ENCODE measurements at places on chromosomes 3 and 15. TPM values are rescaled to one million over a fixed set of nuclear protein-coding genes. Genes with fewer than 3 reads are reported as not detected.
A peak's percentile ranks its signal among the peaks of the same experiment; 100 is the strongest.

- no peaks in the 10 kb centered on the region for H3K36me3 ChIP-seq
- H3K4me1 ChIP-seq: no peaks in the 10 kb centered on the region
- DNase-seq: no peak
- H3K4me3 ChIP-seq: no peak overlapping the region
- H3K27me3 ChIP-seq: no peaks in the 10 kb centered on the region
- no peak overlapping the region for H3K27ac ChIP-seq
Observed at GRCh38 chr3:140085001-140085400, 150.0 kb downstream of the CLSTN2 start.

DNA sequence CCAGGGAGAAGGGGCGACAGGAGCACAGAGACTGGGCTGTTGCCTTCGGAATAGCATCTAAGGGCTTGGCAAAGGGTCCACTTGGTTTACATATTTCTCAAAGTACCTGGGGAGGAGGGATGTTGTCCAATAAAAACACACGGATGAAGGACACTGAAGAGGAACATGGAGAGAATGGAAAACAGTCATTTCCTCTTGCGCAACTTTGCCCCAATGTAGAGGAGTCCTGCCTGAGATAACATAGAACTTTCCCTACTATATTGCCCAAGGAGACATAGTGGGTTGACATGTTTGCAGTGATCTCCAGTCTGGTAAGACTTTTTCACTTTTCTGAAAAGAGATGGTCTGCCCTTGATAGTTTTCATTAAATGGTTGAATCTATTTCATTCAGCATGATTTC lies 468.8 kb upstream of the SUCLG2 start:
- DNase-seq: no peak
- H3K4me3 ChIP-seq: no peak overlapping the region
- no peak overlapping the region for H3K27ac ChIP-seq
- no peaks in the 10 kb centered on the region for H3K36me3 ChIP-seq
- no peaks in the 10 kb centered on the region for H3K4me1 ChIP-seq
- no peaks in the 10 kb centered on the region for H3K27me3 ChIP-seq

The GNAT1 gene
- polyA plus RNA-seq: not detected

DNA sequence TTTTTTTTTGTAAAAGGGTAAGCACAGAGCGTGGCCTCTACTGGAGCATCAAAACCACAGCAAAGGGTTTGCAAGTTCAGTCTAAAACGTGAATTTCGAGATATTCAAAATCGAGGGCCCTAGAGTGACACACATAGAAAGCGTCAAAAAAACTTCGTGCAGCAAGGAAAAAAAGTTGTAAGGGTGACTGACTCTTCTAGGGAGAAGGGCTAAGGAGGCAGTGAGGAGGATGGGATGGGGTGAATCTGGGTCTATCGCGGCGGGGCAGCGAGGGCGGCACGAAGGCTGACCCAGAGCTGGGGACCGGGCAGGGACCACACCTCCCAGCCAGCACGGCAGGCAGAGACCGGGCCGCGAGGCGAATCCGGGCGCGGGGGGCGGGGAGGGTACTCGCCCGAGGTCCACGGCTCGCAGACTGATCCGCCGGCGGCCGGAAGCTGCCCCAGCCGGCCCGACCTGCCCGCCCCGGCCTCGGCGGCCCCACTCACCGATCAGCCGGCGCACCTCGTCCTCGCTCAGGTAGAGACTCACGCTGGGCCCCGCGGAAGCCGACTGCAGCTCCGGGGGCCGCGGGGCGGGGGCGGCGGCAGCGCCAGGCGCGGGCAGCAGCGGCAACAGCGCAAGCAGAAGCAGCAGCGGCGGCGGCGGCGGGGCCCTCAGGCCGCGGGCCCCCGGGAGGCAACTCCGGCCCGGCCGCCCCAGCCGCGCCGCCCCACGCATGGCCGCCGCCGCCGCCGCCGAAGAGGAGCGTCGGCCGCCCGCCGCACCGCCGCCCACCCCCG lies 533 bp downstream of the RYK start:
- peak; percentile 78 for DNase-seq
- H3K36me3 ChIP-seq: no peaks in the 10 kb centered on the region
- peak overlapping the region; percentile 72 for H3K27ac ChIP-seq
- peaks cover 20% of the 10 kb centered on the region for H3K4me1 ChIP-seq

DNA sequence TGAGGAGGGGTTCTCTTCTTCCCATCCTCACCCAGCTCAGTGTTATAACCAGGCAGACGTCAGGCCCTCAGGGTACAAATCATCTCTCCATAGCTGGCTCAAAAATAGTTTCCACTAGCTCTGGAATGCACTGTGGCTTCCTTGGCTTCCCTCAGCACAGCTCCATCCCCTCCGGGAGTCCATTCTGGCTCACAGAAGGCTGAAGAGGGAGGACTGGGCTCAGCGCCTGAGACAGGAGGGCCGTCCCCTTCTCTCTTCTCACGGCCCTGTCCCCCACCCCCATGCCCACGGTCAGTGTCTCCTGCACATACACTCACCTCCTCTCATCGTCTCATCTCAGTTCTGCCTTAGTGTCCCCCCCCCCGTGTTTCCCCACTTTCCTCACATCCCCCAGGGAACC lies 50.1 kb downstream of the UMPS start:
- H3K4me3 ChIP-seq: peak overlapping the region; percentile 15
- peak overlapping the region; percentile 97 for H3K27ac ChIP-seq
- H3K27me3 ChIP-seq: no peaks in the 10 kb centered on the region
- H3K36me3 ChIP-seq: no peaks in the 10 kb centered on the region
- peaks cover 23% of the 10 kb centered on the region for H3K4me1 ChIP-seq

DNA sequence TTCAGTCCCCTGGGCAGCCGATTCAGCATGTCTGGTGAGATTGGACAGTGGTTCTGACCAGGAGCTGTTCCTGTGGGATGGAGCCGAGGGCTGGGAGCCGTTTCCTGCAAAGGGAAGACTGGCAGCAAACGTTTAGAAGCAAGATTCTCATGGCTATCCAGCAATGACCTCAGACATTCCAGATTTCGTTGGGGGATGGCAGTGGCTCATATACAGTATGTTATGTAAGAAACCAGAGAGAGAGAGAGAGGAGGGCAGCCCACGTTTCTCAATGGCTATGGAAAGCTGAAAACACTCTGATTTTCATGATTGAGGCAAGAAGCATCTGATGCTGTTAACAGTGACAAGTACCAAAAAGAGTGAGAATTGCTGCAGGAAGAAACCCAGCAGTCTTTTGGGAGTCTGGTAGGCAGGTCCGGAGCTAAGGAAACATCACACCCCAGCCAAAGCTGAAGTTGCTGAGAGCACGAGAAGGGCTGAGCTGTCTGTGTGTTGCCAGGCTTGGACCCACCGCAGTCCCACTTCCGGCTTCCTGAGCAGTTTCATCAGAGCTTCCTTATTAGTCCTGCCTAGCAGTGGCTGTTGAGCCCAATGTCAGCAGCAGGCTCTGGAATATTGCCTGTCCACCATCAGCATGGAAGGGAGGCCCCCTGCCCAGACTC lies 25.6 kb upstream of the VPS8 start:
- peak; percentile 96 for DNase-seq
- H3K27ac ChIP-seq: peak overlapping the region; percentile 93
- peaks cover 37% of the 10 kb centered on the region for H3K4me1 ChIP-seq
- H3K27me3 ChIP-seq: no peaks in the 10 kb centered on the region

DNA sequence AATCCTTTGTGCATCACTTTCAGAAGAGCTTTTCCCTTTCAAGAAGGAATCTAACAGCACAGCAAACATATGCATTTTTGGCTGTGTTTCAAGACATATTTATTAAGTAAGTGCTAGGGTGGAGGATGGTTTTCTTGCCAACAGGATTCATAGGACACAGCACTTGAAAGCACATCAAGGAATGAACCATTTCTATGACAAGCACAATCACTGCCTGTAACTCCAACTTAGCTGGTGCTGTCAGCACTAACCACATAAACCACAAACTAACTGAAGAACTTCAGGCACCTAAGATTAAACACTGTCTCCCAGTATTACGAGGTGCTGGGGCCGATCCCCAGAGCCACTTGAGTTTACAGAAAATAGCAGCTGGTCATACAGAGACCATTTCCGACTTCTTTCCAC lies 35.4 kb upstream of the SPRED1 start:
- H3K27ac ChIP-seq: no peak overlapping the region
- H3K4me3 ChIP-seq: no peak overlapping the region
- H3K27me3 ChIP-seq: no peaks in the 10 kb centered on the region
- peak; percentile 49 for DNase-seq
- peaks cover 20% of the 10 kb centered on the region for H3K4me1 ChIP-seq
- H3K36me3 ChIP-seq: no peaks in the 10 kb centered on the region

The WNT5A gene
- 74.0 TPM for polyA plus RNA-seq

- no peak overlapping the region for H3K27ac ChIP-seq
- no peaks in the 10 kb centered on the region for H3K36me3 ChIP-seq
- H3K27me3 ChIP-seq: 0 out of 2 replicates have a peak, but pooled peaks cover 6% of the 10 kb centered on the region
- H3K4me3 ChIP-seq: no peak overlapping the region
- no peak for DNase-seq
Observed at GRCh38 chr15:92661956-92662355, 6.4 kb upstream of the FAM174B start.

The ZBTB47 gene
- 5.2 TPM for polyA plus RNA-seq

DNA sequence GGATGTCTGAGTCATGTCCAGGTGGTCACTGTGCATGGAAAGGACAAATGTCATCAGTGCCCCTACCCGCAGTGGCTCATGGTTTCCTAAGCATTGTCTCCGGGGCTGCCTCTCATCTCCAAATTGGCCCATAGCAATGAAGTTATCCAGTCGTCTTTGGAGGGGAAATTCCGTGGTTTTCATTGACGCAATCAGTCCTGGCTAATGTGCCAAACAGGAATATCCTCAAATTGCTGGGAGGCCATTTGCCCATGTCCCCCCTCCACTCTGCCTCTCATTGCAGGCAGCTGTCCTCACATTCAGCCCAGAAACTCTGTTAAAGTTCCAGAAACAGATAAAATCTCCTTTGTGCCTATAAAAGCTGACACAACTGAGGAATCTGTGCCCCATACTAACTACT lies 81.6 kb downstream of the MCTP2 start:
- no peaks in the 10 kb centered on the region for H3K27me3 ChIP-seq
- no peak for DNase-seq
- no peaks in the 10 kb centered on the region for H3K36me3 ChIP-seq
- no peak overlapping the region for H3K27ac ChIP-seq
- no peaks in the 10 kb centered on the region for H3K4me1 ChIP-seq

DNA sequence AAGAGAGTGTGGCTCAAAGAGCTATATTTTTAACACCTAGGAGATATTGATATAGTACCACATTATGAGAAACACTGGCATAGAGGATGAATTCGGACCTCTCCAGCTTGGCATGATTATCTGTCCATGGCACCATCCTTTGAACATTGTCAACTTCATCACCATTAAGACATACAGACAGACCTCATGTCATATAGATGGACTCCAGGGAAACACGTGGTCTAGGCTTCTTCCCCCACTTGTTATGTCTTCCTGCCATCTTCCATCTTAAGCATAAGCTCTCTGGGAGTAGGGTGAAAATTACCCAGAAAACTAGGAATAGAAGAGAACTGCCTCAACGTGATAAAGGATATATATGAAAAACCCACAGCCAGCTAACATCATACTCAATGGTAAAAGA lies 51.8 kb downstream of the OCA2 start:
- no peak for DNase-seq
- H3K27me3 ChIP-seq: no peaks in the 10 kb centered on the region
- no peak overlapping the region for H3K27ac ChIP-seq
- no peaks in the 10 kb centered on the region for H3K36me3 ChIP-seq
- H3K4me1 ChIP-seq: no peaks in the 10 kb centered on the region

The ZNF385D gene
- 13.8 TPM for polyA plus RNA-seq

The SPRED1 gene
- 10.2 TPM for polyA plus RNA-seq

The SMARCC1 gene
- 40.9 TPM for polyA plus RNA-seq

The FAM107A gene
- 0.13 TPM for polyA plus RNA-seq

The DNAH12 gene
- polyA plus RNA-seq: not detected

GRCh38 chr3:183275418-183275817 lies 22.4 kb downstream of the B3GNT5 start:
- H3K27ac ChIP-seq: no peak overlapping the region
- no peak overlapping the region for H3K4me3 ChIP-seq
- H3K4me1 ChIP-seq: peaks cover 17% of the 10 kb centered on the region
- H3K27me3 ChIP-seq: no peaks in the 10 kb centered on the region
- no peaks in the 10 kb centered on the region for H3K36me3 ChIP-seq

- H3K27ac ChIP-seq: no peak overlapping the region
- H3K4me1 ChIP-seq: peaks cover 28% of the 10 kb centered on the region
- H3K4me3 ChIP-seq: no peak overlapping the region
- DNase-seq: no peak
Observed at GRCh38 chr3:146801492-146801891, 196.3 kb upstream of the PLSCR5 start.

GRCh38 chr3:146640955-146641867 lies 36.1 kb upstream of the PLSCR5 start:
- no peaks in the 10 kb centered on the region for H3K36me3 ChIP-seq
- peak; percentile 61 for DNase-seq
- no peak overlapping the region for H3K27ac ChIP-seq

- peak; percentile 9 for DNase-seq
- peaks cover 8% of the 10 kb centered on the region for H3K4me1 ChIP-seq
- H3K4me3 ChIP-seq: no peak overlapping the region
- no peaks in the 10 kb centered on the region for H3K36me3 ChIP-seq
- no peaks in the 10 kb centered on the region for H3K27me3 ChIP-seq
Observed at GRCh38 chr3:131174752-131175151, 148.1 kb downstream of the NEK11 start.

DNA sequence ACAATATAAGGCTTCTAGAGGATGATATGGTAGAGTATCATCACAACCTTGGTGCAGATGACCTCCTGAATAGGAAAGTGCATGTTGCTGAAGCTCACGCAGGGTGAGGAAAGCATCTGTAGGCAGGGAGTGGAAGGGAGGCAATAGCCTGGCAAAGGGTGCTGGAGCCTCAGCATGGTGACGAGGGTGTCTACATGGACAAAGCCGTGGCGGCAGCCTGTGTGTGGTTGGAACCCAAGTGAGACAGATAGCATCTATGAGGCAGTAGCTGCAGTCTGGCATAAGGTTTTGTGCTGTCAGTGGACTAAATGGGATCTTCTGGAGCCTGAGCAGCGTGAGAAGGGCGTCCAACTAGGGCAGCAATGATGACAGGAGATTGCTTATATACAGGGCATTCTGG lies 132.5 kb downstream of the DLG1 start:
- no peaks in the 10 kb centered on the region for H3K36me3 ChIP-seq
- no peaks in the 10 kb centered on the region for H3K4me1 ChIP-seq
- no peak overlapping the region for H3K4me3 ChIP-seq

DNA sequence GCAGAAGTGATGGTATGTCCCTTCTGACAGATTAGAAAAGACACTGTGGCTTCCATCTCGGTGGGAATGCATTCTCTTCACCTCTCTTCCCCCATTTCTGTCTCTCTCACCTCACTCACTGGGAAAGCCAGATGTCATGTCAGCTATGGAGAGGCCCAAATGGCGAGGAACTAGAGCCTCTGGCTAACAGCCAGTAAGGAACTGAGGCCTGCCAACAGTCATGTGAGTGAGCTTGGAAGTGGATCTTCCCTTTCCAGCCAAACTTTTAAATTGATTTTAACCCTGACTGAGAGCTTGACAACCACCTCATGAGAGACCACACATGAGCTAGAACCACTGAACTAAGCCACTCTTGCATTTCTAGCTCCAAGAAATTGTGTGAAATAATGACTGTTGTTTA lies 35.2 kb upstream of the CDAN1 start:
- H3K27me3 ChIP-seq: no peaks in the 10 kb centered on the region
- no peaks in the 10 kb centered on the region for H3K36me3 ChIP-seq
- no peaks in the 10 kb centered on the region for H3K4me1 ChIP-seq
- H3K4me3 ChIP-seq: no peak overlapping the region

- H3K4me1 ChIP-seq: no peaks in the 10 kb centered on the region
- DNase-seq: no peak
- H3K4me3 ChIP-seq: no peak overlapping the region
- no peaks in the 10 kb centered on the region for H3K27me3 ChIP-seq
Observed at GRCh38 chr3:117084739-117085270, 375.2 kb downstream of the TUSC7 start.
